ENCODE measurements at places on chromosomes 6 and 20. TPM values are rescaled to one million over a fixed set of nuclear protein-coding genes. Genes with fewer than 3 reads are reported as not detected.

Gene EPHA7
- under 0.01 TPM for total RNA-seq

Gene KIAA1755
- total RNA-seq = 0.59 TPM

Gene EYS
- under 0.01 TPM for total RNA-seq

Gene ANGPT4
- total RNA-seq = not detected

Gene MAD2L1BP
- total RNA-seq = 9.2 TPM

Gene SPATS1
- total RNA-seq = not detected

Gene C20orf144
- 0.15 TPM for total RNA-seq

Gene MYBL2
- 3.6 TPM for total RNA-seq

Gene BMP7
- total RNA-seq = under 0.01 TPM

Gene GLP1R
- not detected for total RNA-seq

Gene RBCK1
- 59.2 TPM for total RNA-seq

Gene VTA1
- total RNA-seq = 30.9 TPM

Gene APCDD1L
- total RNA-seq = 26.5 TPM

Gene FAM83B
- not detected for total RNA-seq

Gene PRR3
- 3.9 TPM for total RNA-seq

Gene PACRG
- total RNA-seq = not detected

Gene PHACTR3
- total RNA-seq = not detected

Gene HRH3
- not detected for total RNA-seq

Gene BCAS4
- 22.5 TPM for total RNA-seq

Gene IL17A
- not detected for total RNA-seq

Gene NFATC2
- total RNA-seq = 0.60 TPM

Gene NRSN1
- total RNA-seq = not detected

Gene ADAM33
- total RNA-seq = 48.6 TPM

Gene OR2H2
- not detected for total RNA-seq

Gene TFAP2D
- total RNA-seq = not detected

Gene OR12D2
- total RNA-seq = not detected

Gene HLA-DRB1
- not detected for total RNA-seq

Gene POU5F1
- not detected for total RNA-seq

Gene AKAP12
- 65.8 TPM for total RNA-seq

Gene NOX3
- not detected for total RNA-seq

Gene SCRT2
- not detected for total RNA-seq

Gene SEC23B
- 44.3 TPM for total RNA-seq

Gene DEFB124
- not detected for total RNA-seq

Gene GGTLC1
- total RNA-seq = not detected

Gene NDUFAF5
- total RNA-seq = 13.2 TPM

Gene MUC21
- total RNA-seq = not detected

Gene CPXM1
- total RNA-seq = 32.2 TPM

Gene RSPH4A
- 0.08 TPM for total RNA-seq

Gene SYCP2L
- total RNA-seq = 0.08 TPM

Gene ELOVL4
- 3.1 TPM for total RNA-seq

Gene CALHM5
- 10.1 TPM for total RNA-seq

Gene GHRH
- total RNA-seq = not detected

Gene ECT2L
- not detected for total RNA-seq

Gene PNLDC1
- 0.23 TPM for total RNA-seq

Gene IP6K3
- total RNA-seq = not detected

Gene MYH7B
- 0.47 TPM for total RNA-seq

Gene MUCL3
- total RNA-seq = not detected

Gene OPRL1
- total RNA-seq = 2.3 TPM

Gene LY6G6D
- total RNA-seq = not detected

Gene C6orf15
- total RNA-seq = not detected

Gene PLCG1
- total RNA-seq = 97.4 TPM

Gene PPP1R14C
- 3.2 TPM for total RNA-seq

Gene LTB
- total RNA-seq = not detected

Gene TRIM15
- total RNA-seq = not detected

Gene DCDC2
- not detected for total RNA-seq

Gene CCN6
- not detected for total RNA-seq

Gene HLA-DRB5
- not detected for total RNA-seq

Gene FOXO3
- total RNA-seq = 41.8 TPM
